ENCODE measurements at places on chromosomes 6 and 20.

GRCh38 chr6:37860226-37860839 is 40.8 kb downstream of the ZFAND3 start:
- DNase-seq = peak; percentile 18

GRCh38 chr20:61879303-61879620 is 186.4 kb downstream of the TAF4 start:
- DNase-seq = no peak

- no peak for DNase-seq
Measured at GRCh38 chr20:17503301-17504065, 27.7 kb downstream of the BFSP1 start.

DNA sequence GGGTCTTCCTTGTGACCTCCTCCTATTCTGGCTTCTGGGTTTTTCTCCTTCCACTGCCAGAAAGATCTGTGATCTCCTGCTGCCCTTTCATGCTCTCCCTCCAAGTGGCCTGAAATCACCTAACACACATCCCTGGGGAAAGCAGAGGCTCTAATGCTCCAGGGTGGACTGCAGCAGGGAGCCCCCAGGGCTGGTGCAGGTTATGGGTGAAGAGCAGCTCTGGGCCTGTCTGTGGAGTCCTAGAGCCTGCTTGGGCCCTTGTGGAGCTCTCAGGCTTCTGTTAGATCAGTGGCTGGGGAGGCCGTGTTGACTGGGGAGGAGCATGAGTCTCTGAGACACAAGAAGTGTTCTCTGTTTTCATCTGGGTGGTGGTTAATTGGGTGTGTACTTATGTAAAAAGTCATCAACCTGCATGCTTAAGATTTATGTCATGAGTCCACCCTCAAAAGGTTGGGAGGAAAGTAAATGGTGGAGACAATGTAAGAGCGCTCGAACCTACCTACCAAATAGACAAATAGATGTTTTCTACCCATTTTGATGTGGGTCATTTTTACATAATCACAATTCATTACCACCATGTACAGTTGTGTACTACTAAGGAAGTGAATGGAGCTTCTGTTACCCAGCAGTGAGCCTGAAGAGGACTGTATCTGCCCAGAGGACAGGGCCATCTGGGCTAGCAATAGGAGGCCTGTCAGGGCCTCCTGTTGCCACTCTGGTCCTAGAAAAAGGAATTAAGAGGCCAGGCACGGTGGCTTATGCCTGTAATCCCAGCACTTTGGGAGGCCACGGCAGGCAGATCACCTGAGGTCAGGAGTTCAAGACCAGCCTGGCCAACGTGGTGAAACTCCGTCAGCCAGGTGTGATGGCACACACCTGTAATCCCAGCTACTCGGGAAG is 32.0 kb upstream of the RNF8 start:
- DNase-seq = no peak

- no peak for DNase-seq
Measured at GRCh38 chr6:43447604-43448003, 7.7 kb downstream of the DLK2 start.

DNA sequence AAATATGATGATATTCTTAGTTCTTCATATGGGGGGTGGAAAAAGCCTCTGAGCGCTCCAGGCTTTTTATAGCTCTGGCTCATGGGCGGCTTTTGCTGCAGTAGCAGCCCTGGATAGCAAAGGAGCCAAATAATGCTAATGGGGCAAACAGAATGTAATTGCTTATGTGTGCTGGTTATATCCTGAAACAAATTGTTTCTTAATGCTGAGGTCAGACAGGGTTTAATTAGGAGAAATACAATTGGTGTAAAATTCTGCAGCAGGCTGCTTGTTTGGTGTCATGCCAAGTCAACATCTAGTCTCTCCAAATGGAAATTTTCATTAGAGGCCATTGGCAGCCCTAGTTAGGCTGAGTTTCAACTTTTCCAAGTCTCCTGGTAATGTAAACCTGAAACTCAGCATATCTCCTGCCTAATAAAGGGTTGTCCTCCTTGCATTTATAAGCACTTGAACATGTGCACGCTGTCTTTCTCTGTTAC is 530.1 kb upstream of the NOX3 start:
- no peak for DNase-seq

DNA sequence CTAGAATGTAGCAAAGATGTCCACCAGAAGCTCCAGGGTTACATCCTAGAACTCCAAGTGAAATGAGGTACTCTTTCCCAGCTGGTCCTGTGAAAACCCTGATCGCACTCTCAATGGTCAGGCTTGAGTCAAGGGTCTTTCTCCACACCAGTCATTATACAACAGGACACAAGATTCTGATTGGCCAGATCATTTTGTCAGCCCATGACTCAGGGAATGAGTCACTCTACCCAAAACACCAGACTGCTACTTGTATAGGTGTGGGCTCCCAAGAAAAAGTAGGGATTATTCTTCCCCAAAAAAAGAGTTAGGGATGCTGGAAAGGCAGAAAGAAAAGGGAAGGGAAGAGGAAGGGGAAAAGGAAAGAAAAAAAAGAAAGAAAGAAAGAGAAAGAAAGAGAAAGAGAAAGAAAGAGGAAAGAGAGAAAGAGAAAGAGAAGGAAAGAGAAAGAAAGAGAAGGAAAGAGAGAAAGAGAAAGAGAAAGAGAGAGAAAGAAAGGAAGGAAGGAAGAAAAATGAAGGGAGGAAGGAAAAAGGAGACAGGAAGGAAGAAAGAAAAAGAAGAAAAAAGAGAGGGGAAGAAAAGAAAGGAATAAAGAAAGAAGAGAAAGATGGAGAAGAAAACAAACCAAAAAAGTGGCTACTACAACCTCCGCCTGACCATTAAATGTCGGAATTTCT is 30.5 kb downstream of the ANKEF1 start:
- no peak for DNase-seq

DNA sequence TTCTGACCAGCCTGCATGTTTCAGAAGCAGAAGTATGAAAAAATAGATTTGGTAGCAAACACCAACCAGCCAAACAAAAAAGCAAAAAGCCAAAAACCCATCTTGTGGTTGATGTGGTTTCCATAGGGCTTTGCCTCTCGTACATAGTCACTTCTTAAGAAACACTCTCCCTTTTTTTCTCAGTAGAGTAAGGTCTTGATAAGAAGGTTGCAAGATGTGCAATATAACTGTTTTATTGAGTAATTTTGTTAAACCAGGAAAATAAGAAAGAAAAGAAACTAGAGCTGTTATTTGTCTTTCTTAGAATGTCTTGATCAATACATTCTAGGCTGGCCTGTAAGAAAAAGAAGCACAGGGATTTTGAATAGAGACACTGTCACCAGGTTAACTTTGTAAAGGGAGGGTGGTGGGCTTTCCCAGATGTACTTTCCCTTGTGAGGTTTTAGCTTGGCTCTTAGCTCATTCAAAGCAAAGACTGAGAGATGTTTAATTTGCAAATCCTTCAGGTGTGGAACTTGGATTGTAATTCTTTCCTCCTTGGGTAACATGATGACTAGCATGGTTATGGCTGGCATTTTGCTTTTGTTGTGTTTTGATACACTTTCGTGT is 49.7 kb downstream of the AKAP12 start:
- DNase-seq = no peak

DNA sequence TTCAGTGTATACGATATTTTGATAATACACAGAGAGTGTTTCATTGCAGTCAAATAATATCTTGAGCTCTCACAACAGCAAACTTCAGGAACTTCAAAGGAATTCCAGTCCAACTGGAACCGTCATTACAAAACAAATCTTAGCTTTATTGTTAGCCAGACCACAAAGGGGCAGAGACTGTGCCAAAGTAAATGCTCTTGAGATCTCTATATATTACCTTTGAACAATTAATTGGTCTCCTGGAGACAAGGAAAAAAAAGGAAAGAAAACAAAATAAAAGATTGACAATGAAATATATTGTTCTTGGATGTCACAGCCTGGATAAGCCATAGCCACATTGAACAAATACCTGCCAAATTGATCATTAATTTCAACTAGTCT is 70.0 kb downstream of the FOXC1 start:
- no peak for DNase-seq

DNA sequence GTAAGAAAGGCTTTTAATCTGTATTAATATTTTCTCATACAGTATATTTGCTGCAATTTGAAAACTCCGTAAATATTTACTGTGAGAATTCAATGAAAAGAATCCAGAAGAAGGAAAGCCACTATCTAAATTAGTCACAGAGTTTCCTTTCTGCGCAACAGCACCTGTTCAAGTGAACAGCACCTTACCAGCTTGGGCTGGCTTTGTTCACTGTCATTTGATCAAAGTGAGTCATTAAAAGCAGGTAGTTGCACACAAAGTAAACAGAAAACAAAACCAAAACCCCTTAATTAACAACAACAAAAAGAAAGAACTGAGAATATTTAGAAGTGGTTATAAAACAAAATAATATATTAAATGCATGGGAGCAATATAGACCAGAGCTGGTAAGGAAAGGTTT is 12.8 kb downstream of the SMLR1 start:
- DNase-seq = no peak

DNA sequence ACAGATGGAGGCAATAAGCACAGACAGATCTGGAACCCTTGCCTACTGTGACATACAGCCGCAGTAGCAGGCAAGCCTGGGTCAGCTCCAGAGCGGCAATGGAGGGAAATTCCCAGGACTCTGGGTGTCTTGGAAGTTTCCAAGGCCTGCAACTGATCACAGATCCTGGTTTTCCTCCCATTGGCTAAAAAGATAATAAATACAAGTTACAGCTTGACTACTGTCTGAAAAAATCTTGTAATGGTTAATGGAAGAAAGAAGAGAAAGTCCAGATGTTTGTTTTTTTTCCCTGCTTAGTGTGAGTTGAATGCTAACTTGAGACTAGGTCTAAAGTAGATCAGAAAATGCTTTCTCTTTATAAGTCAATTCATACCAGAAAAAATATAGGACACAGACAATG is 307.6 kb downstream of the ALDH8A1 start:
- DNase-seq = no peak

DNA sequence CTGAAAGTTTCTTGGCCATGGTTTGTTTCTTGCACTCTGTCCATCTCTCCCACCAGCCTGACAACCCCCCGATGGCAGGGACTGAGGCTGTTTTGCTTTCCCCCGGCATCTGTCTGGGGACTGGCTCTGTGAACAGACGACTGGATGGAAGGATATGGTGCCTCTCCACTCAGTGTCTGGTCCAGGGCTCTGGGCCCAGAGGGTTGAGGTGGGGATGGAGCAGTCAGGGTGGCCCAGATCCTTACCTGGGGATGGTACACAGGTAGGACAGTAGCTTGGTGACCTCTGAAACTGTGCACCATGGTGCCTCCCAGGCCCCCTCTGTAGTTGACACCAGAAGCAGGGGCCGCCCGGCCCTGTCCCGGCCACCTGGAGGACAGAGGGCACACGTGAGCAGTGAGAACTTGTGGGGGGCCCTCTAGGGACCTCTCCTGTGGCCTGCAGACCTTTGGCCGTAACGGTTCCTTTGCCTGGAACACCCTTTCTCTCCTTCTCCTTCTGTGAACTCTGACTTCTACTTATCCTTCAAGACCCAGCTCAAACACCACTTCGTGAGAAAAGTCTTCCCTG is 29.5 kb downstream of the KIAA1755 start:
- no peak for DNase-seq

DNA sequence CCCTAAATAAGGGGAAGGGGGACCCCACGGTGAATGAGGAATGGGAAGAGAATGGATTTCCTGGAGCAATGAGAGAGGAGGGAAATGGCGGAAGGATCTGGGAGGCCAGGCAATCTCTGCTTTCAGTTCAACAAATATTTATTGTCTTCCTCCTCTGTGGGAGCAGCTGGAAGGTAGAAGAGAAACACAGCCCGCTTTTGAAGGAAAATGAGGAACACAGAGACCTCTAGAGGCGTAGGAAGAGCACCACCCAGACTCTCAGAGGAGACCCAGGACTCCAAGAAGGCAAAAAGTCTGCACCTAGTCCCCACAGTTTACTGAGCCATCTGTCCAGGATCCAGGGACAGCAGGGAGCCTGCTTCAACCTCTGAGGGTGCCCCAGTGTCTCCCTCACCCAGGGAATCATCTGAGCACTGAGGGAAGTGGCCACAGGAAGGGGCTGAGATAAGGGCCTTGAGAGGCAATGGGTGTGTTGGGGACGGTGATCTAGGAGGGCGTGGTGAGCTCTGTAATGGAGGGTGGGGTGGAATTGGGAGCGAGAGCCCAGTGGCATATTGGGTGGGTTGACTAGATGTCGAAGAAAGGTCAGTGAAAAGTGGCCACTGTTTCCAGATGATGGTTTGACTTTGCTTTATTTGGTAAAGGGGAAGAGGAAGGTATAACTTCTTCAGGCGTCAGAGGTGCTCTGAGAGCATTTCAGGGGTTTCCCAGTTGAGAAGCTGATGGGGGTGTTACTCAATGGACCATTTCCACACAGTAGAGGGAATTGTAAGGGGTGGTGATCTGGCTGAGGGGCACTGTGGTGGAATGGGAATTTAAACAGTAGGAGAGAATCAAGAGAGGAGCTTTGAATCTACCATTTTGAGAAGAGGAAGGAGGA is 610 bp downstream of the PSORS1C1 start:
- DNase-seq = no peak

DNA sequence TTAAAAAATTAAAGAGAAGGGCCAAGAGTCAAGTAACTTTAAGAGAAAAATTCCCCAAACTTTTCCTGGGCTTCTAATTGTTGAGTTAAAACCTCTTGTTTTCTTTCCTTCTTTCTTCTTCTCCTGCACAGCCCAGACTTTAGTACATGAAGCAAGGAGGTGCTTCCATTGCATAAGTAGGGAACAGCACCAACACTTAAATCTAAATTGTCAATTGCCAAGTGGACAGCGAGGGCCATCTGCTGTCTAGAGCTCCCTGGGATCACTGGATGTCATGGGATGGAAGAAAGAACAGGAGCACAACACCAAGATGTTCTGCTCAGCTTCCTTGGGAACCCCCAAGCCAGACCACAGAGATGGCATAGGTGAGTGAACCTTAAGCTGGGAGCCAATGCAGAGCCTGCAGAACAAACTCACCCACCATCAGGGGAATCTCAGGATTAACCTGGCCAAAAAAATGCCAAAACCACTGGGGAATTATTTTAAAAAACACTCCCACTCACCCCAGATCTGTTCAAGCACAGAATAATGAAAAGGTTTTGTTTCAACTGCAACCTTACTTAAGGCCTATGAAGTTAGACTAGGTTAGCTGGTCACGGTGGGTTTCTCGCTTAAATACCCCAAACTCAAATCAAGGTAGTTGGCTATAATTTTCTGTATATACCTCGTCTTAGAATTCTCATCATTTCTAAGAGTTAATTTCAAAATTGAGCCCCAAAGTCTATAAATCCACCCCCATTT is 67.8 kb downstream of the TNFRSF21 start:
- DNase-seq = no peak

- DNase-seq = no peak
Measured at GRCh38 chr6:125794342-125795137, 3.8 kb downstream of the NCOA7 start.

DNA sequence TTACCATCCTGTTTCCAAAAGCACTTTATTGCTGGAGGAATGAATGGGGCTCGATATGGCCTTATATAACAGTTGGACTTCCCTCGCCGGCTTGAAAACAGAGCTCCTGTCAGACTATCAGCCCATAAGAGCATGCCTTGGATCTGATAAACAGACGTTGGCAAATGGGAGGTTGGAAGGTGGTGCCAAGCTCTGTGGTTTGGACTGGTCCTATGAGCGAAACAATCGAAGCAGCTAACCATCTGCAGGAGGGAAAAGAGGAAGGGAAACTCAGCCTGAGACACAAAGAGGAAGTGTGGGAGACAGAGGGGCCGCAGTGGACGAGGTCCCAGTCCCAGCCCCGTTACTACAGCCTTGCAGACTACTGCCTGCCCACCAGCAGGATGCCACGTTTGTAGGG is 92.9 kb downstream of the TFAP2C start:
- no peak for DNase-seq

Data from activated CD4-positive, alpha-beta T cell treated with anti-CD3 and anti-CD28 coated beads for 48 hours (primary cell).